Activated T-helper 17 cell treated with anti-CD3 and anti-CD28 coated beads, Interleukin-2, amount 50 U/mL, for 72 hours (primary cell): ENCODE measurements at places on chromosomes 5 and 9.

DNA sequence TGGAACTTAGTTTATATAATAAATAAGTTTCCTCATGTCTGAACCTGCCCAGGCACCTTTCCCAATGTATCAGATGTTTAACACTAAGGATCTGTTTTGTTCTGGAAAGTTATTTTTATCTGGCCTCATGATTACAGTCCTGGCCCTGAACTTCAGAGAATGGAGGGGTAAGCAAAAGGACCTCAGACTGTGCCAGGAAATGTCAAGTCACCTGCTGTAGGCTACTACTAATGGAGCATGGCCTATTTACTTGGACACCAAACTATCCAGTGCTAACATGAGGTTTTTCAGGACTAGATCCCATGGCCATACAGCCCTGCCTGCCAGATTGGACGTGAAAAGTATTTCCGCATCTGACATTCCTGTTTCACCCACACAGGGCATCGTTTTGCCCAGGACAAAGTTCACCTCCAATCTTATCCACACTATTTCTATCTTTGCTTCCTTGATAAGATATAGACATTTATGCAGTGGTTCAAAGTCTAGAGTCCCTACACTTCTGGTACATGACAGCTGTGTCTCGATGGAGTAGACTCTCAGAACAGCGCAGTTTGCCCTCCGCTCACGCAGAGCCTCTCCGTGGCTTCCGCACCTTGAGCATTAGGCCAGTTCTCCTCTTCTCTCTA lies at the start of gene BTNL8:
BTNL8 (plus strand) TSS at position 539 of the 626 bp plus-strand sequence. CDS start 152 bp downstream, outside the sequence.
- no peak for ATAC-seq

GRCh38 chr5:148663509-148663908 lies 9.2 kb upstream of the HTR4 start:
- ATAC-seq, result no peak

DNA sequence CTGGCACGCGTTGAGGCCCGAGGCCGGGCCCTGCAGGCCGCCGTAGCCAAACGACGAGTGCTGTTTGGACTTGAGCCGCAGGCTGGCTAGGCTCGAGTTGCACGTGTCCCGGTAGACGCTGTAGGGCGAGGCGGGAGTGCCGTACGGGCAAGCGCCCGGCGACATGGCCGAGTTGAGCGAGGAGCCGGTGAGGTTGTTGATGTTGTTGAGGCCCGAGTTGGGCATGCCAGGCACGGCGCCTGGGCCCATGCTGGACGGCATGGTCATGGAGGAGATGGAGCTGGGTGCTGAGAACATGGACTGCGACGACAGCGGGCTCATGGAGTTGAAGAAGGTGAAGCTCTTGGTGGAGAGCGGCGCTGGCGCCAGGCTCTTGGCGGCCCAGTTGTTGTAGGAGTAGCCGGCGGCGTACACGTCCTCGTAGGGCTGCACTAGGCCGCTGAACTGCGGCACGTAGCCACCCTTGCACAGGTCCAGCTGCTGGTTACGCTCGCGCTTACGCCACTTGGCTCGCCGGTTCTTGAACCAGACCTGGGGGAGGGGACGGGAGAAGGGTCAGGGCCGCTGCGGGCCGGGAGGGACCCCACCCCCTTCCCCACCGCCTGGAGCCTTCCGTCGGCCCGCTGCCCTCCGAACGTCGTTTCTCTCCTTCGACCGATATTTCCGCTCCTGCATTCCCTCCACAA lies 5.1 kb downstream of the PITX1 start:
- no peak for ATAC-seq

DNA sequence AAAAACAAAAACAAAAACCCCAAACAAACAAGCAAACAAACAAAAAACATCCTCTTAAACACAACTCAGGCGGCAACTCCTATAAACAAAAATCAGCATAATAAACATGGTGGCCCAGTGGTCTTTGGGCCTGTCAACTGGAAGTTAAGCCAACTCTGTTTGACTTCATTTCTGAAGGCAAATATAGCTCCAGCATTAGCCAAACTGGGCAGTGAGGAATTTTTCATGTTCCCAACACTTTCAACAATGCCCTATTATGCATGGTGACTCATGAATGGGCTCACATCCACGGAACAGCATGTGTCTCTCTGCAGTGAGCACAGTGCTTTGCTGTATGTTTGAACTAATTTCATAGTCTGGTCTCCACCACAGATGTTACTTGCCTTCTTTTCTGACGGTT lies 143.9 kb upstream of the STC2 start:
- ATAC-seq, result no peak

GRCh38 chr5:89686081-89686765 lies 723.3 kb downstream of the CETN3 start:
- no peak for ATAC-seq

DNA sequence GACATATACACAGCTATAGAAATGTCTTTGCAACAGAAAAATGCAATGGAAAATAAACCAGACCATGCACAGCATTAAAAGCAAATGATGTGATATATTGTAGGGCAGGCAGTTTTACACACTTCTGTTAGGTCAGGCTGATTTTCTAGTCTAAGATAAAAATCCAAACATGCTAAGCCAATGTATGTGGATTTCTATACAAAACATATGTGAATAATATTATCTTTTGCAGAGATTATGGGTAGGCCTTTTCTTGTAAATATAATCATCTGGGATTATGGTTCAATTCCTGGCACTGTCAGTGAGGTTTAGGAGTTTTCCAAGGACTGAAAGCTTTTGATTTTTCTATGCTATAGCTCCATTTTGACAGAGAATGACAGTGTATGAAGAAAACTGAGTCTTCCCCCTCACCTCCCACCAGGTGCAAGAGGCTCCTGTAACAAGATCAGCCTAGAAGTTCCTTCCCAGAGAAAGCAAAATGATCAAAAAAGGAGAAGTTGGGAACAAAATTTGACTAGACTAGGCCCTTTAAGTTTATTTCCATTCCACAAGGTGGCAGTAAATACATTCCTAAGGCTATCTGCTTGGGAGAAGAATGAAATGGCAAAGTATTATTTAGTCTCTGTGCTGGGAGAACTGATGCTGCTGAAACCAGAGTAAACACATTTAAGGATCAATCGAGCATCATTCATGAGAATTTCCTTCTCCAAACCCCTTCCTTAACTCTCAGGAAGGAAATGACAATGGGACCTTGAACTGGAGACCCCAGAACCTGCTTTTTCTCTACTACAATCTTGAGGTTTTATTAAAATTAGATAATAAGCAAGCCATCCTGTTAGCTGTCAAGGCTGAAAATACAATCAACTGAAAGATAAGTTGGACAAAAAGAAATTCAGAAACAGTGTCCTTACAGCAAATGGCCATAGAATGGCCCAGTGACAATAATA lies 133.0 kb upstream of the TUT7 start:
- ATAC-seq, result no peak

DNA sequence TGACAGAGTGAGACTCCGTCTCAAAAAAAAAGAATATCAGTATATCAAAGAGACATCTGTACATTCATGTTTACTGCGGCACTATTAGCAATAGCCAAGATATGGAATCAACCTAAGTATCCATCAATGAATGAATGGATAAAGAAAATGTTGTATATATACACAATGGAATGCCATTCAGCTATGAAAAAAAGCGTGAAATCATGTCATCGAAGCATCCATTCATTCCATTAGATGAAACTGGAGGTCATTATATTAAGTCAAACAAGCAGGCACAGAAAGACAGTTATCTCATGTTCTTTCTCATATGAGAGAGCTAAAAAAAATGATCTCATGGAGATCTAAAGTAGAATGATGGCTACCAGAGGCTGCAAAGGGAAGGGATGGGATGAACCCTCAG lies 180.9 kb upstream of the TLX3 start:
- ATAC-seq, result no peak

GRCh38 chr5:107430071-107430625 lies 240.6 kb downstream of the EFNA5 start:
- ATAC-seq, result no peak

DNA sequence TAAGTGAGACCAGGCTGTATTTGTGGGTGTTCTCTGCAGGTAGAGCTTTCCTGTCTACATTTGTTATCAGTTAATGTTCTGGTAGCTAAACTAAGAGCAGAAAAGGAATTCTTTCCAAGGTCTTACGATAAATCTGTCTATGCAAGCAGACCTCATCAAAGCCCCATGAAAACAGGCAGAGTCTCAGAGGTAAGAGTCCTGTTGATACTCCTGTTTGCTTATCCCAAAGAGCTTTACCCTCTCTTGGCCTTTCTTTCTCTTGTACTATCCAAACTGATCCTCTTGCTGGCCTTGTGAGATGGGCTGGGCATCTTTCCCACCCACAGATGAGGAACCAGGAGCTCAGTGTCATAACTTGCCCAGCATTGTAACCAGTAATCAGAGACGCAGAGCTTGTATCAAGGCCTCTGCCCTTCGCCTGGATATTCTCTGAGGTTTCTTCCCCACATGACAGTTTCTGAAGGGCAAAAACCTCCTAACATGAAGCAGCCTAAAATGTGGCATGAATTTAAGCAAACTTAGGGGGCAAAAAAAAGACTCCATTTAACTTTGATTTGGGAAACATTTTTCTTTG lies 33.5 kb downstream of the PRKACG start:
- ATAC-seq, result no peak

DNA sequence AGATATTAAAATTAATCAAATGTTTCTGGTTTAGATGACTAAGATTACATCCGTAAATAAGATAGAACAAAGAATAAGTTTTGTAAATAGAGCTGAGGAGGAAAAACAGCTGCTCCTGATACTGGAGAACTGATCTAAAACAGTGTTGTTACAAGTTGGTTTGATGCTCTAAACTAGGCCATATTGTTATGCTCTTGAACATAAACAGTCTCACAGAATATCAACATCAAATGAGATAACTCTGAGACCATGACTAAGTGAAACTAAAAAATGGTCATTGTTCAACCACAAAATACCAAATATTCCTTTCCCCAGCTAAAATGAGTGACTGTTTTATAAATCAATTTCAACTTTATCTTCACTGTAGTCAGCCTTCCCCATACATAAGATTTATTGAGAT lies 16.5 kb upstream of the SRFBP1 start:
- ATAC-seq, result no peak

- no peak for ATAC-seq
Observed at GRCh38 chr5:130706696-130707095, 458.4 kb downstream of the HINT1 start.

DNA sequence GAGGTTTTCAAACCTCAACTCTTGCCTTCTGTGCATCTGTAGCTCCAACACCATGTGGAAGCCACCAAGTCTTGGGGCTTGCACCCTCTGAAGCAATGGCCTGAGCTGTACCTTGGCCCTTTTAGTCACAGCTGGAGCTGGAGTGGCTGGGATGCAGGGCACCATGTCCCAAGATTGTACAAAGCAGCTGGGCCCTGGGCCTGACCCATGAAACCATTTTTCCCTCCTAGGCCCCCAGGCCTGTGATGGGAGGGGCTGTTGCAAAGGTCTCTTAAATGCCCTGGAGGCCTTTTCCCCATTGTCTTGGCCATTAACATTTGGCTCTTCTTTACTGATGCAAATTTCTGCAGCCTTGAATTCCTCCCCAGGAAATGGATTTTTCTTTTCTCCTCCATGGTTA lies 11.8 kb upstream of the ENTREP1 start:
- no peak for ATAC-seq

- ATAC-seq, result no peak
Observed at GRCh38 chr5:53542926-53543325, 17.5 kb upstream of the NDUFS4 start.

DNA sequence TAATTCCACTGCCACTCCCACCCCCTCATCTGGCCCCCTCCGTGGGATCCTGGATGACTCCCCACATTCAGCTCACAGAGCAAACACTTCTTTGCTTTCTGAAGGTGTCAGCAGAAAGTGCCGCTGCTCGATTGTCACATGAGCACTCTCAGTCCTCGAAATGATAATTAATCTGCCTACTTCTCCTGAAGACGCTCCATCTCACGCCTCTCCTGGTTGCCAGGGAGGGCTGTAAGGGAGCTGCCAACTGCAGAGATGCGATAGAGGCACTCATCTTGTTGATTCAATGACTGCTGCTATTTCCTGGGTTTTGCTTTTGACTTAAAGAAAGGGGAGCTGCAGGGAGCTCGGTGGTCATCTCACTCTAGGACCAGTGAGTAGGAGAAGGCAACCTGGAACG lies 206.5 kb downstream of the DAB2IP start:
- no peak for ATAC-seq

DNA sequence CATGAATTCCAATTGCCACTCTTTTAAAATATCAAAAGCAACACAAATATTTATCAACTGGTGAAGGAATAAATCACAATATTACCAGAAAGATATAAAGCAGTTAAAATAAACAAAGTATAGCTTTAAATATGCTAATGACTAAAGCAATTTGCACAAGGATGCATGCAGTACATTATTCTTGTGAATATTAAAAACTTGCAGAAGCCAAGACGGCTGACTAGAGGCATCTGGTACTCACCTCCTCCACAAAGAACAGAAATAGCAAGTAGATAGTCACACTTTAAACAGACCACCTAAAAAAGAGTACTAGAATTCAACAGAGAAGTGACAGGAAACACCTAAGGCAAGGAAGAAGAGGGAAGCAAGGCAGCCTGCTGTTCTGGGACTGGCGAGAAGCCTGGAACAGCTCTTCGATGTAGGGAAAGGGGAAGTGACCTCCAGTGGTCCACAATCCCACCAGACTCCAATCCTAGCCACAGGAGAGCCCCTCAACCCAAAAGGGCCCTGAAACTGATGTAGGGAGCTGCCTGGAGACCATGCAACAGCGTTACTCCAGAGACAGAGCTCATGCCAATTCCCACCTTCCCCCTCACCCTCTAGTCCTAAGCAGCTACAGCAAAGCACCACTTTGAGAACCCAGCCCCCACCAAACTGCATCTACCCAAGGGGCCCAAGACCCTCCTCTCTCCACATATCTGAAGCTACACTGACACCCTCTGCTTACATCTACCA lies 86.3 kb downstream of the LPAR1 start:
- ATAC-seq, result no peak

GRCh38 chr5:65332591-65332990 lies 149.1 kb downstream of the ADAMTS6 start:
- no peak for ATAC-seq
